ENCODE measurements at places on chromosomes 1 and 21. TPM values are rescaled to one million over a fixed set of nuclear protein-coding genes. Genes with fewer than 3 reads are reported as not detected.
A peak's percentile ranks its signal among the peaks of the same experiment; 100 is the strongest.

RAB13 gene
- total RNA-seq: 61.3 TPM

CA14 gene
- total RNA-seq: 0.34 TPM

CNR2 gene
- 0.39 TPM for total RNA-seq

KCNJ15 gene
- total RNA-seq: 0.21 TPM

DNA sequence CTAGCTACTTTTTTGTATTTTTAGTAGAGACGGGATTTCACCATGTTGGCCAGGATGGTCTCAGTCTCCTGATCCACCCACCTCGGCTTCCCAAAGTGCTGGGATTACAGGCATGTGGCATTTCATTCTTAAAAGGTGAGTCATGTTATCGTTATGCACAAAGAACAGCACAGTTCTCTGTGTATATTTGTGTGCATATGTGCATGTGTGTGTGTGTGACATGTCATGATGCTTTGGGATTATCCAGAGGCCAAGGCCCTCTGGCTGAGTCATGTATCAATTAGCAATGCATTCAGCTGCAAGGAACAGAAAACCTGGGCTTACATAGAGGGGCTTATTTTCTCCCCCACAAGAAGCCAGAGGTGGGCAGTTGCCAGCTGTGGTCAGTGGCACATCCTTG, 301.7 kb upstream of the KAZN start:
- no peak for DNase-seq

DNA sequence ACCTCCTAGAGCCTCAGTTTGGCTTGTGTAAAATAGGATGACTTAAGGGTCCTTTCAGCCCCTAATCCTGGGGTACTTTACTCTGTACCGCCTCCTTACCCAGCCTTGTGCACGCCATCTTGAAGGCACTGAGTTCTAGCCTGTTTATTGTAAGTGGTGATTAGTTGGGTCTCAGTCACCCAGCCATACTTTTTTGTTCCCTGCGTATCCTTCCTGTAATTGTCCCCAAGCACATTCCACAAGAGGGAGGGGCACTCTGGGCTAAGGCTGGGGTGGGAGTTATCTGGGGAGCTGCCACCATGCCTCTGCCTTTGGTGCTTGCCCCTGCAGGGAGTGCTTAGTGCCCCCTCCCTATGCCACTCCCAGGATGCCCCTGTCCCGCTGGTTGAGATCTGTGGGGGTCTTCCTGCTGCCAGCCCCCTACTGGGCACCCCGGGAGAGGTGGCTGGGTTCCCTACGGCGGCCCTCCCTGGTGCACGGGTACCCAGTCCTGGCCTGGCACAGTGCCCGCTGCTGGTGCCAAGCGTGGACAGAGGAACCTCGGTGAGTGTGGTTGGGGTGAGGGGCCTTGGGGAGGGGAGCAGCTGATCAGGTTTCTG, 856 bp downstream of the FDPS start:
- peak; percentile 46 for DNase-seq

DNA sequence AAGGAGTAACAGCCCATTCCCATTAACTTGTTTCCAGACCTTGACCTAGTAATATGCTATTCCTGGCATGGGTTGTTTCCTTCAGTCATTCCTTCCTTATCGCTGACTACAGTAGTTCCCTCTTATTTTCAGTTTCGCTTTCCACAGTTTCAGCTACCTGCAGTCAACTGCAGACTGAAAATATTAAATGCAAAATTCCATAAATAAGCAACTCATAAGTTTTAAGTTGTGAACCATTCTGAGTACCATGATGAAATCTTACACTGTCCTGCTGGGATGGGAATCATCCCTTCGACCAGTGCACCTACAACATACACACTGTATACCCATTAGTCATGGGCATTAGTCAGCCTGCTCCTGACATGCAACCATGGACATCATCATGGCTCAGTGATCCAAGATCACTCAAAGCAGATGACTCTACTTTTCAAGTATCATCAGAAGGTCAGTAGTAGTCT, 66.7 kb downstream of the CCDC30 start:
- DNase-seq: no peak

GRCh38 chr1:109947582-109948284, 36.8 kb upstream of the AHCYL1 start:
- no peak for DNase-seq

DNA sequence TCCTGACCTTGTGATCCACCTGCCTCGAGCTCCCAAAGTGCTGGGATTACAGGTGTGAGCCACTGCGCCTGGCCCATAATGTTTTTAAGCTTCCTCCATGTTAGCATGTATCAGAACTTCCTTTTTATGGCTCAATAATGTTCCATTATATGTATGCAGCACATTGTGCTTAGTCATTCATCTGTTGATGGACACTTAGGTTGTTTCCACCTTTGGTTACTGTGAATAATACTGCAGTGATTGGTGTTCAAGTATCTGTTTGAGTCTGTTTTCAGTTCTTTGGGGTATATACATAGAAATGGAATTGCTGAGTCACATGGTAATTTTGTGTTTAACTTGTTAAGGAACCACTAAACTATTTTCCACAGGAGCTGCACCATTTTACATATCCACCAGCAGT, 17.7 kb downstream of the CMPK1 start:
- no peak for DNase-seq

All from left colon (tissue), 2 donors.